GM12892 (cell line): ENCODE measurements at places on chromosomes 5 and 9.
A peak's percentile ranks its signal among the peaks of the same experiment; 100 is the strongest.

GRCh38 chr5:97148288-97148687 is 5.9 kb upstream of the LIX1 start:
- no peak for DNase-seq

- no peak for DNase-seq
Measured at GRCh38 chr9:4334410-4334813, 34.5 kb upstream of the GLIS3 start.

- peak; percentile 55 for DNase-seq
Measured at GRCh38 chr5:643811-644271, 31.7 kb downstream of the CEP72 start.

DNA sequence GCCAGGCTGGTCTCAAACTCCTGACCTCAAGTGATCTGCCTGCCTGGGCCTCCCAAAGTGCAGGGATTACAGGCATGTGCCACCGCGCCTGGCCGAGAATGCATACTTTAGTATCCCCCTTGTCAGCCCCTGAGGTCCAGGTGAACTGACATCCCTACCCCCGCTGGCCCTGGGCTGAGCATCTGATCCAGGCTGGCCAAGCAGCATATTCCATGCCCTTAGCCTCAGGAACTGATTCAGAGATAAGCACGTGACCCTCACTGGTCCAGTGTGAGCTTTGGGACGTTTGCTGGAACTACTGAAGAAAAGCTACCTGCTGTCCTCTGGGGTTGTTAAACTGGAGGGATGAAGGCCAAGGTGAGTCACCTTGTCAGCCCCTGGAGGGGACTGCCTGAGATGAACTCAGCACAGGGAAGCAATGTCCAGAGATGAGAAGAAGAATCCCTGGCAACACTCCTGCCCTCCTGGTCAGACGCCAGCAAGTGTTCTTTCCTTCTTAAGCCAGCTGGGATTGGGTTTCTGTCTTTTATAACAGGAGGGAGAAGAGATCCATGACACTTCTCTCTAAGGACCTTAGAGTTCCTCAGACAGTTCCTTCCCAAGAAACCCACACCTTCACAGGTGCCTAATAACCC is 59.1 kb upstream of the FBXW11 start:
- no peak for DNase-seq
